ENCODE measurements at places on chromosomes 16 and 17. TPM values are rescaled to one million over a fixed set of nuclear protein-coding genes. Genes with fewer than 3 reads are reported as not detected.

- no peak for DNase-seq
These were observed 53.5 kb downstream of the ATP2C2 start for GRCh38 chr16:84421938-84422220.

GRCh38 chr16:19131825-19132218 is 18.1 kb downstream of the ITPRIPL2 start:
- DNase-seq, result no peak

GRCh38 chr16:89297910-89298545 is 80.5 kb downstream of the ZNF778 start:
- DNase-seq, result no peak

GRCh38 chr17:49687878-49688491 is 10.1 kb upstream of the SPOP start:
- DNase-seq, result no peak

GRCh38 chr16:57478396-57479204 is 7.7 kb downstream of the DOK4 start:
- no peak for DNase-seq

DNA sequence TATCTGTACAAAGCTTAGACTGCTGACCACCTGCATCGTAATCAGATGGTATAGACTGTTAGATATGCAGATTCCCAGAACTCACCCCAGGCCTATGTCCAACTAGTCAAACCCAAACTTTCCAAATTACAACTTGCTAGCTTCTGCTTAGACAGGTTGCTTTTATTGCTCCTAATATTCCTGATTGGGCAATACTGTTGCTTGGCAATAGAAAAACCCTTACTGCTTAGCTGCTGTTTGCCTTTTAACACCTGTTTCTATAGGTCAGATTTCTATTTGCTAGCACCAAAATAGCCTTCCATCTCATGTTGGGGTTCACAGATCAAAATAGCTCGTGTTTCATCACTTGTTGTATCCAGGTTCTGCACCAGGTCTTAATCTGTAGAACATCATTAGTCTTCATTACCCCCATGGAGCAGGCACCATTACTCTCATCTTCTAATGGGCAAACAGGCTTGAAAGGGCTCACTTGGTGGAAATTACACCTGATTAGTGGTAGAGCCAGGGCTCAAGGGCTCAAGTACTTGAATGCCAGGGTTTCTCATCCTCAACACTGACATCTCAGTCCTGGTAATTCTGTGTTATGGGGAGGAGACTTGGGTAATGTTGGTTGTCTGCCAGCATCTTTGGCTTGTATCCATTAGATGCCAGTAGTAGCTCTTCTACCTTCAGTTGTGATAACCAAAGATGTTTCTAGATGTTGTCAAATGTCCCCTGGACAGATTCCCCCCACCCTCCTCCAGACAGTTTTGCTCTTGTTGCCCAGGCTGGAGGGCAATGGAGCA is 2.7 kb downstream of the ZP2 start:
- DNase-seq, result no peak

Gene CACNG3
- not detected for total RNA-seq

Measured in foreskin keratinocyte (primary cell).